ENCODE measurements at places on chromosomes 11 and 22.

- DNase-seq, result no peak
Observed at GRCh38 chr22:39384750-39385480, 14.7 kb upstream of the TAB1 start.

DNA sequence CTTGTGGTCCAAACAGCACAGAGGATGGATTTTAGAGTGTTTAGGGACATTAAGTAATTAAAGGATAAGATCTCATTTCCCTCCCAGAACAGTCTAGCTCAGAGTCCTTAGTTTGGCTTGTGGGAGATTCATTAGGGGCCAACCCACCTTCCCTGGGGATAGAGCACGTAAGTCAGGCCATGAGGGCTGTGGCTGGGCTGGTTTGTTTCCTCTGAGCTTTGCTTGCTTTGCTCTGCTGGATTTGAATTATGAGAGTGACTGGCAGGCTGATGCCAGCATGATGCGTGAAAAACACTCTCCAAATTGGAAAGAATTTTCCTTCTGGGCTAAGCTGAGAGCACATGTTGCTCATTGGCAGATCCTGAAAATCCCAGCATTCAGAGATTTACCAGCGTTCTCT, 84.7 kb upstream of the HEPHL1 start:
- DNase-seq, result no peak

DNA sequence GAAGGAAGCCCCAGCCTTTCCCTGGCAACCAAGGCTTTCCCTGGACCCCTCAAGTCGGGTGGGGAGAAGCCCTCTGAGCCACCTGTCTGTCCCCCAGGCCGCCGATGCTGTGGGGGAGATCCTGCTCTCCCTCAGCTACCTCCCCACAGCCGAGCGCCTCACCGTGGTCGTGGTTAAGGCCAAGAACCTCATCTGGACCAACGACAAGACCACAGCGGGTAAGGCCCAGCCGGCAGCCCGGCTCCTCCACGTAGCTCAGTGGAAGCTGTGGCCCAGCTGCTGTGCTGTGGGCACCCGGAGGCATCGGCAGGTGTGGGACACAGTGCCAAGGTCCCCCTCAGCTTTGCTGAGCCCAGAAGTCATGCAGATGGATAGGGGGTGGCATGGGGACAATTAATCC, 12.2 kb upstream of the RHOD start:
- DNase-seq, result no peak

DNA sequence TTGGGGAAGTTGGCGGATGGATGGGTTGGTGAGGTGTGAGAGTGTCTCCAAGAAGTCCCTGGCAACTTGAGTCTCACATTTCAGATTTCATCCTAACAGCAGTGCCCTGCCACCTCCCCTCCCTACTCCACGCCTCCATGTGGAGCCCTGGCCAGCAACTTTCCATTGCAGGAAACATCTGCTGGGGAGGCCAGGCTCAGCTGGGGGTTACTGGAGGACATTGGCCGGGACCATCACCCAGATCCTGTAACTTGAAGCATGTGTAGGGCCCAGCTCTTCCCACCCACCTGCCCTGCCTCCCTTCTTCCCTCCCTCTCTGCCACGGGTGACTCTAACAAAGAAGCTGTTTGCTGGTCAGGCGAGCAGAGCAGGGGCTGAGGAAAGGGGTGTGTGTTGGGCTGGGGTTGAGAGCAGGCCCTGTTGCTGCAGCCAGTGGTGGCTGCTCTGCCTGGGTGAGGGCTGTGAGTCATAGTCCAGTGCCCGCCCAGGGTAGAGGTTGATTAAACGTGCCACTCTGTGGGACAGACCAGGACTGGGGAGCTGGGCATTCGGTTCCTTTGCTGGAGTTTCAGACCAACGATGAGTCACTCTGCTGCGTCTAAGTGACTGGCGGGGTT, 64.0 kb downstream of the SCN3B start:
- DNase-seq, result no peak

GRCh38 chr11:80837051-80837450, 1396.2 kb upstream of the TENM4 start:
- DNase-seq, result no peak

- DNase-seq, result peak; percentile 55
Observed at GRCh38 chr11:68843703-68844312, 2.1 kb upstream of the CPT1A start.

GRCh38 chr22:36858966-36859365, 1.8 kb upstream of the NCF4 start:
- DNase-seq, result no peak

DNA sequence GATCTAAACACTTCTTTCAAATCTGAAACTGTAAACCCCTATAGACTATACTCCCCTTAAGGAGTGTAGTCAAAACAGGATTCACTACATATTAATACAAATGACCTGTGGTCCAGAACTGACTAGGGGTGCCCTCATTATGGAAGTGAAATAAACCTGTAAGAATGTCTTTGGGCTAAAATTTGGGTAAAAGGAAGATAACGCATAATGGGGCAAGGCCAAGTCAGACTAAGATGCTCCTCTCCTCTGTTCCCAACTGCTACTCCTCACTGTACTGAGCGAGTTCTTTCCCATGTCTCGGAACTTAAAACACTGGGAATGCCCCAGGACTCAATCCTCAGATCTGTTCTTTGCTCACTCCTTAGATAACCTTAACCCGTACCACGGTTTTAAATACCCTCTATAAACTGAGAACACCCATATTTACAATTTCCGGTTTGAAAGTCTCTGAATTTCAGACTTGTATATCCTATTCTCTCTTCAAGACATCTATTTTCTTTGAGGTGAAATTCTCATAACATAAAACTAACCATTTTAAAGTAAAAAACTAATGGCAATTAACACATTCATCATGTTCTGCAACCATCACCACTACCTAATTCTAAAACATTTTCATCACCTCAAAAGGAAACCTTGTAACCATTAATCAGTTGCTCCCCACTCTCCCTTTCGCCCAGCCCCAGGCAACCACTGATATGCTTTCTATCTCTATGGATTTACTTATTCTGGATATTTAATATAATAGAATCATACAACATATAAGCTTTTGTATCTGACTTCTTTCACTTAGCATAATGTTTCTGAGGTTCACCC, 4.0 kb downstream of the THAP12 start:
- no peak for DNase-seq

DNA sequence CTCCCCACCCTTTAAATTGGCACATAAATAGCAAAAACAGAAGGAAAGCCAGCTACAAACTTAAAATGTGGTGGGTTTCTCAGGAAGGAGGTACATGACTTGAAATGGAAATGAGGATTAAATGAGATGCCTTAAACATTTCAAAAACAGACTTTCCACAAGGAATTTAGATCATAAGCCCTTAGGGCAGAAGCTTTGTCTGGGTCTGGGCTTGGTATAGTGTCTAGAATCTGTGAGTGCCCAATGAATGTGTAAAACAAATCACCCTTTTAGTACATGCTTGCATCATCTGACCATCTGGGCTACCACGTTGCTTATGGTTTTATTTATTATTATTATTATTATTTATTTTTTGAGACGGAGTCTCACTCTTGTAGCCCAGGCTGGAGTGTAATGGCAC, 37.1 kb upstream of the CREB3L1 start:
- DNase-seq, result no peak

DNA sequence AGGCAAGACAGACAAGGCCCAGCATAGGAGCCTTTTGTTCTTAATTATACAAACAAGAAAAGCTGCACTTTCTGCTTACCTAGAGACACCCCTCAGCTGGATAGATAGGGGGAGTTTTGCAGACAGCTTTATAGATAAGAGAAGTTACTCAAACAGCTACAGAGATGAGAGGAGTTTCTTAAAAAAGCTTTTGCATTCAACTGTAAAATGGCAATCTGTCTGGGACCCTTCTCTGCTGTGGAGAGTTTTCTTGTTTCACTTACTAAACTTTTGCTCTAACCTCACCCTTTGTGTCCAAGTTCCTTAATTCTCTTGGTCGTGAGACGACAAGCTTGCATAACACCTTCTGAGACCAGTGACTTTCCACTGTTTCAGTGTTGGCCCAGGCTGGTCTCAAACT, 103.8 kb upstream of the CHORDC1 start:
- no peak for DNase-seq

Measured in stimulated activated CD8-positive, alpha-beta memory T cell treated with anti-CD3 and anti-CD28 coated beads, Interleukin-15, amount 100 ng/mL, for 4 hours (primary cell).